ENCODE measurements at places on chromosomes 3 and 15. TPM values are rescaled to one million over a fixed set of nuclear protein-coding genes. Genes with fewer than 3 reads are reported as not detected.

GRCh38 chr3:119613872-119614271, 16.2 kb downstream of the PLA1A start:
- peaks cover 2% of the 10 kb centered on the region for H3K4me1 ChIP-seq
- H3K4me3 ChIP-seq: no peak overlapping the region
- no peaks in the 10 kb centered on the region for H3K27me3 ChIP-seq
- no peak for DNase-seq
- H3K27ac ChIP-seq: no peak overlapping the region

GRCh38 chr3:144821583-144821982, 850.0 kb downstream of the DIPK2A start:
- H3K36me3 ChIP-seq: no peaks in the 10 kb centered on the region
- no peak overlapping the region for H3K4me3 ChIP-seq
- no peak for DNase-seq
- no peaks in the 10 kb centered on the region for H3K27me3 ChIP-seq

DNA sequence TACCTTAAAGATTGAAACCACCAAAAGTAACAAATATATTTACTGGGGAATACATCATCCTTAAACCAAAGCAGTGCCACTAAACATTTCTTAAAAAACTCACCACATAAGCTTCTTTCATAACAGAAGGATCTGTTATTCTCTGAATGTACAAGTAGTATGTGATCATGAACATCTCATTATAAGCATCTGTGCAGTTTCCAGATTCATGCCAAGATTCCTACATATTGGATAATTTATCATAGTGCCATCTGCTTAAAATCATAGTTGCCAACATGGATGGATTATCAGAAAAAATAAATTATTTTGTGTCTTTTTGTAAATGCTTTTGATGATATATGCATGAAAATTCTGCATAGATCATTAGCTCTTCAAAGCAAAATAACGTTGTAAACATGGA, 21.8 kb upstream of the BCHE start:
- no peak overlapping the region for H3K4me3 ChIP-seq
- H3K36me3 ChIP-seq: no peaks in the 10 kb centered on the region
- no peaks in the 10 kb centered on the region for H3K27me3 ChIP-seq
- H3K27ac ChIP-seq: no peak overlapping the region

GRCh38 chr3:112486811-112487505, 12.3 kb downstream of the BTLA start:
- H3K36me3 ChIP-seq: no peaks in the 10 kb centered on the region
- no peak for DNase-seq
- H3K4me3 ChIP-seq: no peak overlapping the region
- H3K4me1 ChIP-seq: no peaks in the 10 kb centered on the region
- no peak overlapping the region for H3K27ac ChIP-seq

- no peaks in the 10 kb centered on the region for H3K27me3 ChIP-seq
- H3K4me3 ChIP-seq: no peak overlapping the region
- DNase-seq: no peak
- no peak overlapping the region for H3K27ac ChIP-seq
- no peaks in the 10 kb centered on the region for H3K36me3 ChIP-seq
Measured at GRCh38 chr3:122102191-122102935, 47.2 kb downstream of the CD86 start.

Gene GATM
- 10.0 TPM for total RNA-seq
